ENCODE measurements at places on chromosomes 3 and 15.

DNA sequence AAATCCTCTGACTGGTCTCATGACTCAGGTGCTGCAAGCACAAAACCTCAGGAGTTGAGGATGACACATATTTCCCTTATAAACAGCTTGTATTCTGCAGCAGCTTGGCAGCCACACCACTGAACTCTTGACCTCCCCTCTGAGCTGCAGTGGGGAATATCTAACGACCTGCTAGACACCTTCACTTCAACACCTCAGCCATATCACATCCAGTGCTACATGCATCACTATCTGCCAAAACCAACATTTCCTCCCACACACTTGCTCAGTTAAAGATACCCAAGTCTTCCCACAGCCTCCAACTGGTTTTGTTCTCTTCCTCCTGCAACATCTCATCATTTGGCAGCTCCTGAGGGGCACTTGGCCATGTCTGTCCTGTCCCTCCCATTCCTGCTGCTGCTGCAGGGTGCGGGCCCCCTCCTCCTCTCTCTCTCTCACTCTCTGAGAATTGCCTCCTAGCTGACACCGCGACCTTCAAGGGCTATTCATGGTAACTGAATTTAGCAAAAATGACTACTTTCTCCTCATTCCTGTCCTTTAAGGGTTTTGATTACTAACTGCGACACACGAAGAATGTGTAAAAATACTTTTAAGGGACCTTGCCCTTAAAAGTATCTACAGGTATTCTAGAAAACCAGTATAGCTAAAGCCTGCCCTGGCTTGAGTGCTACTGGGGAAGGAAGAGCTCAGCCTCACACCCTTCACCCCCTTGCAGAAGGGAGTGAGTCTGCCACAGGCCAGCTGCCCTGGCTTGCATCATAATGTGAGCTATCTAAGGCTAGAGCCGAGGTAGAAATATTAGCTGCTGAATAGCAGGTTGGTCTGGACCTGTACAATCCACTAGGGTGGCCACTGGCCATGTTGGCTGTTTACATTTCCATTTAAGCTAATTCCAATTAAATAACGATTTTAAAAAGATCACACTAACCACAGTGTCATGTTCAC lies 5.0 kb upstream of the CCR9 start:
- DNase-seq = no peak

DNA sequence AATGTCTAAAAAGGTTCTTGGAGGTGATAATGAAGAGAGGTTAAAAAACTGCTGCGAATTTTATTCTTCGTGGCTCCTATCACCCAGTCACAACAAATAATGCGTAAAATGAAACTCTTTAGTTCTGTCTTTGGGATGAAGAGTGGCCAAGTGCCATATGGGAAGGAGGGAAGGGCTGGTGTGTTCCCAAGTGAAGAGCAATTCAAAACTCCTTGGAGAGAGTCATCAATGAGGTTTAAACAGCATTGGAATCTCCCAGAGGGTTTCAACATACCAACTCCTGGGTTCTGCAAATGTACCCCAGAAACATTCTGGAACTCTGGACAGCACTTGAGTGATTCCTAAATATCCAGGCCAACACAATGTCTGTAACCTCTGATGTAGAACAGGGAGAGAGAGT lies 45.3 kb downstream of the SLCO3A1 start:
- DNase-seq = no peak

DNA sequence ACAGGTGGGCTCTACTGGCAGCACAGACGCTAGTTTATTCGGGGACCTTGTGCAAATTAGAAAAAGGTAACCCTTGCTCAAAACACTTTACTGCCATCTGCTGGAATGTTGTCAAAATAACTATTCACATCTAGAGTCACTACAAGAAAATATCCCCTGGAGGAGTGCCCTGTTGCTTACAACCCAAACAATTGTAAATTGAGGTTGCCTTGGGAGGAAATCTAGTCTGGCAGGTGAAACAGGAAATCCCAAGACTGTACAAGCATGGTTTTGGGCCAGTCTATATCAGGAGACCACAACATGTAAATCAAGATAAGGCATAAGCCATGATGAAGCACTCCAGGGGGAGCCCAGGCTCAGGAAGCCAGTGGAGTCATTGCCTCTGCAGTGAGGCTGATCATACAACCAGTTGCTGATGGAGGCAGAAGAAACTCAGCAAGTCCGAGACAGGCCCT lies 136.8 kb upstream of the ACP3 start:
- peak; percentile 10 for DNase-seq

DNA sequence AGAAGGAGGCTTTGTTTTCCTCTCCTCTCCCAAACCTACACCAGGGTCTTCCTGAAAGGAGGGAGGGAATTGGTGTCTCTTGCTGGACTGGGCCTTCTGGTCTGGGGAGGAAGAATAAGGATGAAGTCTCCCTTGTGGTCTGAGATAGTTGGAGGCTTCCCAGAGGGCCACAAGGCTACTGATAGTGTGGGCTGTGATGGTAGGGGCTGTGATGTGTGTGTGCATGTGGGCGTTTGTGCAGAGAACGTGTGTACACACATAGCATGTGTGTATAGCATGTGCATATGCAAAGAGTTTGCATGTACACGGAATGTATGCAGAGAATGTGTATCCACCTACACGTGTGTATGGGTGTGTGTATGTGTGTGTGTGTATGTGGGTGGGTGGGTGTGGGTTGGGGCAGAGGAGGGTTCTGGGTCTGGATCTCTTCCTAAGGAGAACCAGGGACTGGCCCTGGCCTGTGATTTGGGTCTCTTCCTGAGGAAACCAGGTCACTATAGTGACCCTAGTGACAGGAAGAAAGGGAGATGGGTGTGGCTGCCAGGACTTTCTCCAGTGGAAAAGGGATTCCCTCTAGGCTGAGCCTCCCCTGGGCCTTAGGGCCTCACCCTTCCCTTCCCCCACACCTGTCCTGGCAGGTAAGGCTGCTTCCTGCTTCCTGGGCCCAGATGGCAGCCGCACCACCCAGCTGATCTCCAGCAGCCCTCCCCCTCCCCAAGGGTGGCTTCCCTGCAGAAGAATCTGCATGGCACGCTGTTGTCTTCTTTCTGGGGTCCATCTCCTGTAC lies 1.7 kb downstream of the FLNB start:
- no peak for DNase-seq

GRCh38 chr15:96410175-96411055 lies 79.9 kb downstream of the NR2F2 start:
- no peak for DNase-seq

GRCh38 chr3:39718674-39719595 lies 90.5 kb upstream of the MYRIP start:
- DNase-seq = peak; percentile 28

- no peak for DNase-seq
Observed at GRCh38 chr15:64100958-64101357, 5.2 kb downstream of the SNX1 start.

- DNase-seq = no peak
Observed at GRCh38 chr3:196471551-196471950, 32.0 kb downstream of the RNF168 start.

DNA sequence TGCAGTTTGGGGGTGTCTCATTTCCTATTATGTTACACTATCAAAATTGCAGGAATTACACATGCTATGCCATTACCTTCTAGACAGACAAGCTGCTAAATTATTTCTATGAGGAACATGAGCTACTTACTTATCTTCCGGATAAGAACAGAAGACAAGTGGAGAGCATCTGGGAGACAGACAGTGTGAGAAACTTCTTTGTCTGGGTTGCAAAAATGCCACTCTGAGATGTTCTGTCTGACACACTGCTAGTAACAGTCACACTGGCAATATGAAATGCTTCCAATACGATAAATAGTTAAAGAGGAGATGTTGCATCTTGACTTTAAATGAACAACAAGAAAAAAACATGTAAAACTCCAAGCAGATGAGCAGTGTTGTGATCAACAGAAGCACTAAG lies 40.1 kb downstream of the LSAMP start:
- DNase-seq = no peak

GRCh38 chr3:72335458-72336095 lies 512.7 kb downstream of the SHQ1 start:
- DNase-seq = no peak

DNA sequence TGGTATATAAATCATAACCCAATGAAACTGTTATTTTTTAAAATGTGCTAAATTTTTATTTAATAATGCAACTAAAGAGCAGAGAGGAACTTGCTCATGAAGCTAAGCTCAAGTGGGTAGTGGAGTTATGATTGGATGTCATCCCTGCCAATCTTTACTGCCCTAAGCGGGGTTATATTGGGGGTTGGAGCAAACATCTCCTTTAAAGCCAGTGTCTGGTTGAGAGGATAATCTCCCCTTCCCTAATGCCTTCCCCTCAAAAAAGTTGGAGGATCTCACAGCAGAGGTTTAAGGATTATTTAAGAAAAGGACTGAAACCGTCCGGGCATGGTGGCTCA lies 32.1 kb upstream of the CLASP2 start:
- no peak for DNase-seq

DNA sequence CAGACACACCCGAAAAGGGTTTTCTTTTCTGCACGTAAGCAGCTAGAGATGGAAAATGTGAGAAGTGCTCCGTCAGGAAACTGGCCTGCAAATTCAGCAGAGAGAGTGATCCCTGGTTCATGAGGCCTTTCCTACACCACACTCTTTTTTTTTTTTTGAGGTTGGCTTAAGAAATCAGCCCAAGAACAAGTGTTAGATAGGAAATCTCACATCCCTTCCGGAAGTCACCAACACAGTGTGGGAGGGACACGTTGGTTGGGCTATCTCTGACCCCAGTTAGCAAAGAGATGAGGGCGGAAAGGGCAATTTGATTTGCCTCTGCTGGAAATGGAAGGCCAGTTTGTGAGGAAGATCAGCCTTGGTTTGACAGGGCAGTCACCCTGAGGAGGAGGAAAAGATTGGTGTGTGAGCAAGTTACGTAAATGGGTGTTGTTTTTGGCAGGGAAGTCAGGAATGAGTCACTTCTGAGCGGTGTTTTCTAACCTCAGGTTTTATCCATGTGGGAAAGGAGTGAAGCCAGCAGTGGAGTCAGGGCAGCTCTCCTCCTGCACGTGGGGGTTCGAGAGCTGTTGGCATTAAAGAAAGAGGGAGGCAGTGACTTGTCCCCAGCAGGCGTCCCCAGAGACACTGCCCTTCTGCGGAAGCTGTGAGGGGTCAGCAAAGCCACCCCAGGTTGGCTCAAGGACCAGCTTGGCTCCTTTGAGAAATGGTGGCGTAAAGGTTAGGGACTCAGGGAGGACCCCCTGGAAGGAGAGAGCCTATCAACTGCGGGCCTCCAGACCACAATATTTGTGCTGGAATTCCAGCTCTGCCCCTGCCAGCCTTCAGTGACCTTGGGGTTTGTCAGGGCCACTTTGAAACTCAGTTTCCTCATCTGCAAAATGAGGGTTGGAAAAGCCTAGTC lies 237.6 kb upstream of the BHLHE40 start:
- peak; percentile 95 for DNase-seq

GRCh38 chr3:172145031-172145686 lies 105.8 kb downstream of the FNDC3B start:
- no peak for DNase-seq

DNA sequence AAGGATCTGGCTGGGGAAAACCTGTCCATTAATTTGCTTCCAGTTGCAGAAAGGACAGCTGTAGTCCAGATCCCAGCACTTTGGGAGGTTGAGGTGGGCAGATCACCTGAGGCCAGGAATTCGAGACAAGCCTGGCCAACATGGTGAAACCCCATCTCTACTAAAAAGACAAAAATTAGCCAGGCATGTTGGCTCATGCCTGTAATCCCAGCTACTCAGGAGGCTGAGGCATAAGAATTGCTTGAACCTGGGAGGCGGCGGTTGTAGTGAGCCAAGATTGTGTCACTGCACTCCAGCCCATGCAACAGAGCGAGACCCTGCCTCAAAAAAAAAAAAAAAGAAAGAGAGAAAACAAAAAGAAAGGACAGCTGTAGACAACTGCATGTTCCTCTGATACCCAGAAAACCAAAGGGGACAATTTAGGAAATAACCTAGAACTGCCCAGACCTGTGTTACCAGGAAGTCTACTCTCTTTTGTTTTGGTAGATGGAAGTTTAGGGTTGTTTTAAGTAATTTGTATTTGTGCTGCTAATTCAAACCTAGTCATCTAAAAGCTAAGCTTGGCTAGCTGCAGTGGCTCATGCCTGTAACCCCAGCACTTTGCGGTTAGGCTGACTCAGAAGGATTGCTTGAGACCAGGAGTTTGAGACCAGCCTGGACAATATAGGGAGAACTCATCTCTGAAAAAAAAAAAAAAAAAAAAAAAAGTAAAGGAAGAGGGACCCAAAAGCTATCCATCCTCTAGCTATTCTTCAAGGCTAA lies 22.7 kb downstream of the EXD1 start:
- peak; percentile 48 for DNase-seq

GRCh38 chr3:49484471-49484870 lies 14.4 kb downstream of the DAG1 start:
- no peak for DNase-seq

- no peak for DNase-seq
Observed at GRCh38 chr15:44738340-44738984, 2.1 kb downstream of the TRIM69 start.

GRCh38 chr3:191761906-191762305 lies 300.9 kb downstream of the PYDC2 start:
- DNase-seq = no peak

GRCh38 chr3:133910422-133910821 lies 14.7 kb upstream of the RAB6B start:
- no peak for DNase-seq

DNA sequence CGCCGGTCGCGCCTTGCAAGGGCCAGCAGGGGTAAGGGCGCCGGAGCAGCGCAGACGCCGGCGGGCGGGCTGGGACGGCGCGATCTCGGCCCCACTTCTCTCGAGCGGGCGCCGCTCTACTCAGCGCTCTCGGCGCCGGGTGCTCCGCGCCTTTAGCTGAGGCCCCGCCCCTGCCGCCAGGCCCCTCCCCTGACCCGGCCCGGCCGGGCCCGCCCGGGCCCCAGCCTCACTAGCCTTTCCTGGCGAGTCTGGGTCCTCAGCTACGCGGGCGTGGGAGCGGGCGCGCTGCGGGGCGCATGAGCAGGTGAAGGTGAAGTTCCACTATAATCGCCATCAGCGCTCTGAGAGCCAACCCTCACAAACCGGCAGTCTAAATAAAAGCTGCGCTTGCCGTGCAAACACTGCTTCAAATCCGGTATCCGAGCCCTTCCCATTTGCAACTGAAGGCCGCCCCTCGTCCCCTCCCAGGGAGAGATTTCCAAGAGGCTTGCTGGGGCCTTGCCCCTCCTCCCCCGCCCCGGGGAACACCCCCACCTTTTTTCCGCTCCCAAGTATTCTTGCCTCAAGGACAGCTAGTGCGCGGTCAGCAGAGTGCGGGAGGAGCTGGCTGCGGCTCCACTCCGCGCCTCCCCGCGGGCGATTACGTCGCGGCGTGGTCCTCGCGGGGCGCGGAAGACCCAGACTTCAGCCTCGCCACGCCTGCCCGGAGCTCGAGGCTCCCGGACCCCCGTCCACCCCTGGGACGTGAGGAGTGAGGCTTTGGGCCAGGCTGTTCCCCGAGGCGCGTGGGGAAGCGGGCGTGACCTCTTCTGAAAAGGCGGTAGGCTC lies at the start of gene RPP25:
Gene RPP25 (minus strand): TSS at position 125 of the 828 bp plus-strand sequence. CDS start 189 bp downstream, outside the sequence.
- DNase-seq = peak; percentile 52

DNA sequence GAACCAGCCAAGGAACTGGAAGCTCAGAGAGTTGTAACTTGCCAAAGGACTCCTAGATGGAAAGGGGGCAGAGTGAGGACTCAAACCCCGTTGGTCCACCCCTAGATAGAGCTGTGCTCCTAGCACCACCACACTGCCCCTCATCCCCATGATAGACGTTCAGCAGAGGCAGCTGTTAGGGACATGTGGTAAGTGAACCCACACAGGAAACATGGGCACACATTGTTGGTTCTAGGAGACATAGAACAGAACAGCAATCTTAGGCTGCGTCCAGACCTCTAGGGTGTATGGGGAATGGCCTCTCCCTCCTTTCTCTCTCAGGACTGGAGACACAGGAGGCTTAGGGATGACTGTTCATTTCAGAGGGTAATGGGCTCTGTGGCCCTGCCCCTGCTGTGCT lies 102.7 kb downstream of the ANP32A start:
- no peak for DNase-seq

- DNase-seq = no peak
Observed at GRCh38 chr15:99989095-99989494, 255.9 kb upstream of the LYSMD4 start.

Measured in kidney epithelial cell (primary cell).